Neural progenitor cell (in vitro differentiated cells): ENCODE measurements at places on chromosomes 7 and 10.

GRCh38 chr7:121485467-121486243 is 89.5 kb upstream of the FAM3C start:
- no peak overlapping the region for H3K27ac ChIP-seq
- no peaks in the 10 kb centered on the region for H3K27me3 ChIP-seq
- H3K4me3 ChIP-seq, result no peak overlapping the region
- DNase-seq, result no peak

DNA sequence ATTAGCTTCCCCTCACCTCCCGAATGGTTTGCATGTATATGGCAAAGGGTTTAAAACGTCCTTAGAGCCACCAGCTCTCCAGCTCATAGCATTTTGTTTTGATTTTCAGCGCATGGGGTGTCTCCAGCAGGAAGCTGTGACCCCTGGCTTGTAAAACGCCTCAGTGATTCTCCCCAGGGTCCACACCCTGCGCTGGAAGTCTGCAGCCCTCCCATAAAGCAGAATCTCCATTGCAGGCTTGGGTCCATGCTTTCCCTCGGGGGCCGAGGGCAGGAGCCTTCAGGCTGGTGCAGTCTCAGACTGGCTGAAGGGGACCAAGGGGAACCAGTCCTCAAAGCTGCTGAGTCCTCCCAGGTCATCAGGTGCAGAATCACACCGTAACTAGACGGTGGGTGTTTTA is 109.7 kb downstream of the VIPR2 start:
- no peak for DNase-seq
- H3K36me3 ChIP-seq, result no peaks in the 10 kb centered on the region

DNA sequence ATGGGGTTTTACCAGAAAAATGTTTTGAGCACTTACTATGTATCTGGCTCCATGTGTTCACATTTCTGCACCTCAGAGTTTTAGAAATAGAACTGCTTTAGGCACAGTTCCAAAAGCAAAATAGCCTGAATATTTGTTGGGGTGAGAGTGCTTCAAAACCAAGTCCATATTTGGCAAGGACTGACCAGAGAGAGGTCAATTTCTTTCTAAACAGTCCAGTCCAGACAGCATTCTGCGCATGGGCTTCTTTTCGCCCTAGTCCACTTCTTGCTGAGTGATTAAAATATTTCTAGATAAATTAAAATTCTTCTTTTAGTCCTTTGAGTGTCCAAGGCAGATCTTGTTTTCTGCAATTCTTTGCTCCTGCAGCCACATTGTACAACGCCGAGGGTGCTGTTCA is 427.0 kb downstream of the PHTF2 start:
- DNase-seq, result no peak
- no peaks in the 10 kb centered on the region for H3K4me1 ChIP-seq
- no peaks in the 10 kb centered on the region for H3K27me3 ChIP-seq
- no peak overlapping the region for H3K27ac ChIP-seq
- H3K36me3 ChIP-seq, result no peaks in the 10 kb centered on the region
- no peak overlapping the region for H3K4me3 ChIP-seq

DNA sequence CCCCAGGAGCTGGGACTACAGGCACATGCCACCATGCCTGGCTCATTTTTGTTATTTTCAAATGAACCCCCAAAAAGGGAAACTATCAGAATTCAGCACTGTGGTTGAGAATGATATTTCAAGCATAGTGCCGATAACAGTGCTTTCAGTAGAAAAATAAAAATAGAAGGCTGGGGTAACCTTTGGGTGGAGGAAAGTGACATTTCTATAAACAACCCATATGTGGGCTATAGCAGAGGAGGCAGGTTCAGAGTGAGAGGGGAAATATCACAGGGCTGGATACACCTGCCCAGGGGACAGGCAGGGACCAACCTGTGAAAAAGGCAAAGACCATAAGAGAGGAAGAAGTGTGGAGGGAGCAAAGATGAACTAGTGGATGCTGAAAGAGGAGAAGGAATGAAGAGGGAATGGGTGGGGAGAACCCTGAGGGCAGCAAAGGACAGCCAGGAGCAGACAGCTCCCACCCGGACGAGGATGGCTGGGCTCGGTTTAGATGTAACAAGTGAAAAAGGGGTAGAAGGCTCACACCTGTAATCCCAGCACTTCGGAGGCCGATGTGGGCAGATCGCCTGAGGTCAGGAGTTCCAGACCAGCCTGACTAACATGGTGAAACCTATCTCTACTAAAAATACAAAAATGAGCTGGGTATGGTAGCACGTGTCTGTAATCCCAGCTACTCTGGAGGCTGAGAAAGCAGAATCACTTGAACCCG is 56.5 kb downstream of the MAP3K8 start:
- H3K27me3 ChIP-seq, result no peaks in the 10 kb centered on the region
- H3K27ac ChIP-seq, result no peak overlapping the region
- no peak for DNase-seq
- H3K4me1 ChIP-seq, result peaks cover 7% of the 10 kb centered on the region
- no peaks in the 10 kb centered on the region for H3K36me3 ChIP-seq
- H3K4me3 ChIP-seq, result no peak overlapping the region
